ENCODE measurements at places on chromosomes 2 and 18.

- no peak for DNase-seq
These were observed 1.7 kb upstream of the SRBD1 start for GRCh38 chr2:45612731-45613130.

DNA sequence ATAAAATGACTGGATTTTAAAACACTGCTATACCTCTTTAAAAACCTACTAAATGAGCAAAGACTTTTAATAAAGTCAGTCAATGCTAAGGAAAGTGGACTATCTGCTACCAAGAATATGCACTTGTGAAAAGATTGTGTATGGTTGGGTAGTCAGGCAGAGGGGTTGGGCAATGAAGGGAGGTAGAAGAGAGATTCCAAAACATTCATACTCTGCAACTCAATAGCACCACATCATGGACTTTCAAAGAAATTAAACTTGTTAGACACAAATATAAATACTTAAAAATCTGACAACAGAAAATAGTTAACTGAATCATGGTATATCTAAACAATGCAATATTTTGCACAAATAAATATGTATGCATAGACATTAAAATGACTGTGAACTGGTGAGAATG, 139.9 kb upstream of the MAPRE2 start:
- no peak for DNase-seq

DNA sequence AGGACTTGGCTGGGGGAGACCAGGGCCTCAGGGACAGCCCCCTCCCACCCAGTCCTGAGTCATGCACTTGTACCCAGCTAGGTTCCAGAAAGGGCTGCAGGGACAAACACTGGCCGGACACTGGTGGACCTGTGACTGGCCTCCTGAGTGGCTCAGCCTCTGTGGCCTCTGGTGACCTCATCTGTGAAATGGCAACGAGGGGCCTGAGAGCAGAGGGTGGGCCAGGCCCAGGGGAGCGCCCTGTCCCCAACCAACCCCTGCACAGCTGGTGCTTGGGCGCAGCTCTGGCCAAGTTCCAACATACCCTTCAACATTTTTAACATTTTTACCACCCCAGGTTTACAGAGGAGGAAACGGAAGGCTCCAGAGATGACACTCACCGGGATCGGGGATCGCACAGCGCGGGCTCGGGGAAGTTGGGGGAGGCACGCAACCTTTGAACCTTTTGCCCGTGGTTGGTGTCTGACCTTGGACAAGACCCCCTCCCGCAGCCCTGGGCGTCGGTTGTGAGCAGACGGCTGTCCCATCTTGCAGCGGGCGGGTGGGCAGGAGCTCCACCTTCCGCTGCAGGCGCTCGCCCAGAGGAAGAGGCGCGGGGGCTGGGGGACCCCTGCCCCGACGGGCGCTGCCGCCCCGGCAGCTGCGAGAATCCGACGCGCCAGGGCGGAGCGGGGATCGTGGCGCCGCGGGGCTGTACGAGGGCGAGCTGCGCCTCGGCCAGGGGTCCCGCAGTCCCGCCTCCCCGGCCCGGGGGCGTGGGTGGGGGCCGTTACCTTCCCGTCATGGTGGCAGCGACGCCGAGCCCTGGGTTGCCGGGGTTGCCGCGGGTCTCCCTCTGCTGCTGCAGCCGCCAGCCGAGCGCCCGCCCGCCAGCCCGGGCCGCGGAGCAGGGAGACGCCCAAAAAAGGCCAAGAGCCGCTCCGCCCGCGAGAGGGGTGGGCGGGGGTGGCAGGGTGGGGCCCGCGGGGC, 805 bp downstream of the LIMS2 start:
- DNase-seq: peak; percentile 6

GRCh38 chr2:27915874-27916273, 25.3 kb downstream of the BABAM2 start:
- DNase-seq: no peak

DNA sequence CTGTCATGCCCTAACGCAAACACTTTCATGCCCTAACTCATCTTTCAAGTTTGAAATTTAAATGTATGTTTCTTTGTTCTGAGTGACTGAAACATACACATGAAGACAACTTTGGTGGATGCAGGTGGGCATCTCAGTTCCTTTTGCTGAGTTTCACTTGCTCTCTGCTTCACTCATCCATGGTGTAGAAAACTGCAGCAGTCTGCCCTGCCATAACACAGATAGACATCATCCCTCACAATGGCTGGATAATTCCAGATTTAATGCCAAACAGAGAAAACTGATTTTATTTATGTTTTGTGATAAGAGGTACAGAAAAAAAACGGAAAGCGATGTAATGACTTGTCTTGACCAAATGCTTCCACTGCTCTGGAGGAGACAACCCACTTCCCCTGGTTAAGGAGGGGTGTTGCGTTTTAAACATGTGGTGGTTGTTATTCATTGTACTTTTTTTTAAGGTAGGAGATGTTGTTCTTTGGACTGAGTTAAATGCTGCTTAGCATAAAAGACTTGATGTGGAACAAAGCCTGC, 70.4 kb downstream of the RHBDD1 start:
- no peak for DNase-seq

GRCh38 chr2:135803278-135803677, 33.7 kb downstream of the LCT start:
- DNase-seq: no peak

- DNase-seq: no peak
These were observed 25.6 kb downstream of the ARHGAP28 start for GRCh38 chr18:6755107-6755506.

- no peak for DNase-seq
These were observed 10.5 kb upstream of the ST3GAL5 start for GRCh38 chr2:85899284-85899683.

DNA sequence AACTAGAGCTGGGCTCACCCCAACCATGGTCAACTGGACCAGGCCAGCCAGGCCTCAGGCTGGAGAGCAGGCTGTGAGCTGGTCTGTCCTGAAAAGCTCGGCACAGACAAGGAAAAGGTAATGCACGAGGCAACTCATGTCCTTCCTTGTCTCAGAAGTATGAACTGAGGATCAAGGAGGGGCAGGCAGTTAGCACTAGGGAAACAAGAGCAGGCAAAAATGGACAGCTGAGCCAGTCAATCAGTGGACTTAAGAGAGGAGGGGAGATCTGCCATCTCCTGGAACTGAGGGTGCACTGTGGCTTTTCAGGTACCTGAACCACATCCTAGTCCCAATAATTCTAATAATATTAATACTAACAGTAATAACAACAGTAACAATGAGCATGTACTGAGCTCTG, 20.6 kb upstream of the WIPF1 start:
- DNase-seq: no peak

- no peak for DNase-seq
These were observed 31.5 kb upstream of the PGAP1 start for GRCh38 chr2:196957881-196958525.

DNA sequence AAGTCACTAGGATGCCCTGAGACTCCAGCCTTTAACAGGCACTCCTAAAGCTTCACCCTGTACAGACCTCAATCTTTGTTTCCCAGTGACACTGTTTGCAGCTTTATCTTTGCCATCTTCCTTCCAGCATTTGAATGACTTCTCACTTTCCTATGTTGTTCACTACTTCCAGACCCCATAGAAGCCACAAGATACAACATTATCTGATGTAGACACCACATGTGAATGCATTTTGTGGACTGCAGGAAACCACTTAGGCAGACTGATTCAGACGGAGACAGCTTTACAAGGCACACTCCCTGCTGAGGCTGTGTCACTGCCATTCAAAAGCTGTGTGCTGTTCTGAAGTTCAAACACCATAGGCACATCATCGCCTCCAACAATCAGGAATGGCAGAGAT, 67.3 kb upstream of the SPATS2L start:
- no peak for DNase-seq
